ENCODE measurements at places on chromosomes 5 and 9. TPM values are rescaled to one million over a fixed set of nuclear protein-coding genes. Genes with fewer than 3 reads are reported as not detected.

Gene FXN
- 3.3 TPM for total RNA-seq

Gene ANKHD1
- total RNA-seq: 120 TPM

Gene PPP3R2
- total RNA-seq: not detected

Gene KCNT1
- not detected for total RNA-seq

Gene GARIN3
- not detected for total RNA-seq

Gene SERF1A
- total RNA-seq: 8.1 TPM

Gene FOXD4L5
- total RNA-seq: under 0.01 TPM

Gene CDH18
- total RNA-seq: not detected

Gene ZNF608
- 7.3 TPM for total RNA-seq

Gene FSD1L
- total RNA-seq: 2.1 TPM

Gene MYMK
- not detected for total RNA-seq

Gene DMRT3
- total RNA-seq: not detected

Gene IL3
- not detected for total RNA-seq

Gene FAM221B
- not detected for total RNA-seq

Gene SLC34A1
- not detected for total RNA-seq

Gene PCDHGB4
- total RNA-seq: 20.1 TPM

Gene HACD4
- total RNA-seq: 0.44 TPM

Gene KIF4B
- total RNA-seq: 0.38 TPM

Gene LCN2
- not detected for total RNA-seq

Gene PRDM9
- not detected for total RNA-seq

Gene RELL2
- 5.6 TPM for total RNA-seq

Gene SEC61B
- total RNA-seq: 58.4 TPM

Gene CCNO
- total RNA-seq: 0.16 TPM

Gene FOXI1
- total RNA-seq: not detected

Gene PRELID2
- total RNA-seq: 17.0 TPM

Gene PCDHAC1
- not detected for total RNA-seq

Gene IRX4
- not detected for total RNA-seq

Gene FCN1
- not detected for total RNA-seq

Gene ACSL6
- 0.57 TPM for total RNA-seq

Gene RETREG1
- 0.16 TPM for total RNA-seq

Gene INSL6
- not detected for total RNA-seq

Gene APBA1
- 33.0 TPM for total RNA-seq
